ENCODE measurements at places on chromosomes 16 and 17.
A peak's percentile ranks its signal among the peaks of the same experiment; 100 is the strongest.

GRCh38 chr16:10750793-10751192 is 7.2 kb downstream of the NUBP1 start:
- DNase-seq: no peak

GRCh38 chr16:12729448-12729847 is 74.2 kb downstream of the CPPED1 start:
- no peak for DNase-seq

DNA sequence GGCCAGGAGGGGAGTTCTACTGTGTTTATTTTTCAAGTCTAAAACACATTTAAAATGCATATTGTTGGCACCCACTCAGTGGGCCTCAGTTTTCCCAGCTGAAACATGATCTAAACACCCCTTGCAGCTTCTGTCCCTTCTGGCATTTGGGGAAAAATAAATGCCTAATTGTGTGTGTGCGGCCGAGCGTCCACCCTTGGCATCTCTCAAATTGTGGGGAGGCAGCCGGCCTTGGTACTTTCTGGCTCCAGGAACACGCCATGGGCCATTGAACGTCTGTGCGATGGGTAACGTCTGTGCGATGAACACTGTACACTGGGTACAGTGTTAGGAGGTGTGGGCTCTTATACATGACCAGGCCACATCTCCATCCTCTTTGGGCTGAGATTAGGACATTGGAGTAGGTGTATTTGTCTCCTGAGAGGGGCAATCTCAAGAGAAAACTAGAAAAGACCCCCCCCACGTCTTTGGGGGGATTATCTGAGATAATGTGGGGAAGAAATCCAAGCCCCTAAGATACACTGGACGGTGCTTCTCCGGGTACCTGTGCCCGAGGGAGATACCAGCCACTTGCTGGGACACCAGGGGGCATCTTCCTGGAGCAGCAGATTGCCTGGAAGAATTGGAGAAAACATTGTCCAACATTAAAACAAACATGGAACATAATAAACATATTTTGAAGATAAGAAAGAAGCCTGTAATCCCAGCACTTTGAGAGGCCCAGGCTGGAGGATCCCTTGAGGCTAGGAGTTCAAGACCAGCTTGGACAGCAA is 54.9 kb downstream of the RAB11FIP4 start:
- DNase-seq: no peak

GRCh38 chr17:46135126-46135812 is 58.0 kb downstream of the KANSL1 start:
- DNase-seq: no peak

DNA sequence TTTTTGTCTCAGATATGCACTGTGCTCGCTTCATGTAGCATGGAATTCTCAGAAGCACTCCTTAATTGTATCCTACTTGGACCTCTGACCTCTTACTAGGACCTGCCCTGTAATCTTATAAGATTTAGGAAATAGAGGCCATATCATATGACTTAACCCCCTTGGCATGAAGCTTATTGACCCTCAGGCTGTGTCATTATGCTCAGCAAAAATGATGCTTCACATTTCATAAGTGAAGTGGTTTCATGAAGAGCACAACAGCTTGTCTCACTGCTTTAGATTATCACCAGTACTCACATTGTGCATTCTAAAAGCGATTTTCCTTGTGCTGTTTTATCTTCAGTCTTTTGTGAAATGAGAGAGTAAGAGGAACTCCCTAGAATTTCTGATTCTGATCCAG is 6.4 kb downstream of the PHKB start:
- DNase-seq: no peak

GRCh38 chr17:29791336-29792080 is 138.5 kb downstream of the SSH2 start:
- DNase-seq: no peak

- no peak for DNase-seq
Observed at GRCh38 chr17:74201250-74201649, 2.2 kb upstream of the RPL38 start.

DNA sequence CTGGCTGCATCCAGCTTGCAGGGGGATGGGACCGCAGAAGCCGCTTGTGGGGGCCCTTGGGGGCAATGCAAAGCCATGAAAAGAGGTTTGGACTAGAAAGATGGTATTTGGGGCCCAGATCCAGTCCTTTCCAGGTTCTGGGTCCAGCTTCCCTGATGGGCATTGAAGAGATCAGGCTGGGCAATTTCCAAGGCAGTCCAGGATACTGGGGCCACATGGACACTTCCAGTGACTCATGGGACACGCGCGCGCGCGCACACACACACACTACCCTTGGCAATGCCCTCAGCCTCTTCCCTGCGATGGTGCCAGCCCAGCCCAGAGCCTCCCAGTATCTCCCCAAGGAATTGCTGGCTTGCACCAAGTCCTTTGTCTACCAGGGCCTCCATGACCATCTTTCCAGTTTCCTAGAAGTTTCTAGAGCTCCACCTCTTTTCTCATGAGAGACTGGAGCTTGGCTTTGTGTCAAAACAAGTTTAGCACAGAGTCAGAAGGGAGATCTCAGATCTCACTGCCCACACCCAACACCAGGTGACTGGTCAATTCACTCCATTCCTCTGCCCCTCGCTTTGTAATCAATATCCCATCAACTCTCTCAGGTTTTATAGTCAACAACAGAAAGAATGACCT is 44.3 kb downstream of the WNT3 start:
- DNase-seq: no peak

DNA sequence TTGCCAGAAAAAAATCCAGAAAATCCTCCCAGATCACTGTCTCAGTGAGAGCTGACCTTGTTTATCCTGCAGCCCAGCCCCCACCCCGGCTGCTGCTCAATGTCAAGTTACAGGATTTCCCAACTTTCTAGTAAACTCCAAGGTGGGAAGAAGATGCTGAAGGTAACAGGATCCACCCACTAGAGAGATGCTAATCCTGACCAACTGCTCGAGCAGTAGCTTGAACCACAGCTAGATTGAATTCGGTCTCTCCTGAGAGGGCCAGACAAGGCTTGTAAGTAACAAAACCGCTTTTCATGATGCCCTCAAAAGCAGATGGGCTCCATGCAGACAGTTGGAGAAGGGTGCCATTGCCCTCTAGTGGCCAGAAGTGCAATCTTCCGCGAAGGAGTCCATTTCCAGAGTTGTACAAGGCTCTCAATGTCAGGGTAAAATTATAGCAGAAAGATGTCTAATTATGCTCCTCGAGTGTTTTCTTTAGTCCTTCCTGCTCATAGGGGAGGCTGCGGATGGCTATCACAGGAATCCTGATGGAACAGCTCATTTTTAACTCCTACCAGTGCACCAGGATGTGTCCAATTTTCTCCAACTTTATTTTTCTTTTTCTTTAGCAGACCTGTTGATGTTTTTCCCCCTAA is 3.9 kb downstream of the CDH11 start:
- DNase-seq: no peak

GRCh38 chr16:54744998-54745397 is 185.7 kb upstream of the IRX5 start:
- no peak for DNase-seq

- DNase-seq: no peak
Observed at GRCh38 chr17:60106340-60107059, 27.8 kb upstream of the HEATR6 start.

DNA sequence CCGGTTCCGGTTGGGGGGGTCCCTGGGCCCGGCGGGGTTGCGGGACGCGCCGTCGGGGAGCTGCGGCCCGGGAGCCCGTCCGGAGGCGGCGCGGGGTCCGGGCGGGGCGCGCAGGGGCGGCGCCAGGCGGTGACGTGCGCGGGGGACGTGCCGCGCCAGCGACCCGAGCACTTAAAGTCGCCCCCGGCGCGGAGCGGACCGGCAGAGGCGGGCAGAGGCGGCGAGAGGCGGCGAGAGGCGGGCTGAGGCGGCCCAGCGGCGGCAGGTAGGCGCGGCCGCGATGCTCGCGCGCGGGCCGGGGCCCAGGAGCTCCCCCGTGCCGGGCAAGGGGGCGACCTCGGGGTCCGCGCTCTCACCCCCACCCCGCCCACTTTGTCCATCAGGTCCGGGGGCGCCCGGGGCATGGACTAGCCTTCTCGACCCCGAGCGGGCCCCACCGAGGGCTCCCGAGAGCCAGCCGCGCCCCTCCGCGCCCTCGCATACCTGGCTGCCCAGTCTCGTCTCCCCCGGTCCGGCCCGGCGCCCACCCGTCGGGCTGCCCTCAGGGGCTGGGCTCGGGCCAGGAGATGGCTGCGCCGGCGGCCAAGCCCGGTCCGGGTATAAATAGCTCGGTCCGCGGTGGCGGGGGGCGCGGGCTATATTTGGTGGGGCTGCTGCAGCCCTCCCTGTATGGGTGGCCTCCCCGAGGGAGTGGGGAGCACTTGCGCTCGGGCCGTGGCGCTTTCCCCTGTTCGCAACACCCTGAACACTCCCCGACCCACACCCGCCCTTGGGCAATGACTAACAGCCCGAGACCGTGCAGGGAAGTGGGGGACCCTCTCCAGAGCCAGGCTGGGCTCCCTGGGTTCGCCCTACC is at the start of gene SLC16A3:
SLC16A3 (plus strand) TSS at position 201 of the 856 bp plus-strand sequence. CDS start 6,967 bp downstream, outside the sequence.
- DNase-seq: peak; percentile 67

DNA sequence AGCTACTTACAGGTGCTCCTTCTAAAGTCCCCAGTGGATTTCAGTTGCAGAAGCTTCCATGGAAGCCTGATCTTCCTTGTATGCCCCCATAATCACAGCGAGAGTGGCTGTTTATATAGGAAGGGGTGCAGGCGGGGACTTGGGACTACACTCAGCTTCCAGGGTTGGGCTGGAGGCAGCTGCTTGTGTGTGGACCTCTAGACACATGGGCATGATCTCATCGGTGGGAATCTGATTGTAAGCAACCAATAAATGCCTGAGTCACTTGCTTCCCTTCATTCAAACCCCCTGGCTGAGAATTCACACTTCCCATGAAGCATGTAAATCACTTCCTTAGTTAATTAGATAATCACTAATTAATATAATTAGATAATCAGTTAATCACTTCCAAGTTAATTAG is 1.0 kb upstream of the KRT20 start:
- DNase-seq: no peak

Measured in activated CD4-positive, alpha-beta T cell treated with anti-CD3 and anti-CD28 coated beads for 4 hours (primary cell).